ENCODE measurements at places on chromosomes 6 and 20.

DNA sequence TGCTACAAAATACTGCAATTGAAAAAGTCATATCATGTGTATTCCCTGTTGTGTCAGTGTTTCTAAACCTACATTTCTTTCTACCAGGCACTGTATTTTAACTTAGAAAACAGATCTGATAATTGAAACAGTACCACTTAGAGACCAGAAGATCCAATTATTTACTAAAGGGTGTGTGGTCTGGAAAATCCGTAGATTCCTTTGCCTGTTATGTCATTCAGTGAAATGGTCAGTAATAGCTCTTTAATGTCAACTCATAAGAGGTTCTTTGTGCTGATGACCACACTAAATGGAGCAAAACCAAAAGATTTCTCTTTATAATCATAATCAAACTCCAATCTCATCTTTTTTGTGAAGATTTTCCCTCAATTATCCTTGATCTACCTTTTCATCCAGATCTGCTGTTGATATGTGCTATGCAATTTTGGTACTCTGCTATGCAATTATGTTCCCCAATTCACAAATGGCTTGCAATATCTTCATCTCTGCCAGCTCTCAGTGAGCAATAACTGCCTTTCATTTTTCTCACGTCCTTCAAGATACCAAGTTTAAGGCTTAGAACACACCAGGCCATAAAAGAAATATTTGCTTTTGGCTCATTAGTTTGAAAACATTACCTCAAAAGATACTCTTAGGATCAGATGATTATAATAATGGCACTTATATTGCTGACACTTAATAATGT lies 165.5 kb downstream of the MOXD1 start:
- no peak for DNase-seq

GRCh38 chr6:133410638-133411435 lies 169.7 kb downstream of the EYA4 start:
- no peak for DNase-seq

GRCh38 chr6:119156757-119157505 lies 78.5 kb upstream of the FAM184A start:
- no peak for DNase-seq

- peak; percentile 88 for DNase-seq
Observed at GRCh38 chr6:134077301-134077700, 24.9 kb upstream of the SLC2A12 start.

GRCh38 chr6:30071081-30071818 lies 4.3 kb downstream of the PPP1R11 start:
- no peak for DNase-seq

GRCh38 chr6:120700001-120700400 lies 634.3 kb downstream of the TBC1D32 start:
- DNase-seq = no peak

DNA sequence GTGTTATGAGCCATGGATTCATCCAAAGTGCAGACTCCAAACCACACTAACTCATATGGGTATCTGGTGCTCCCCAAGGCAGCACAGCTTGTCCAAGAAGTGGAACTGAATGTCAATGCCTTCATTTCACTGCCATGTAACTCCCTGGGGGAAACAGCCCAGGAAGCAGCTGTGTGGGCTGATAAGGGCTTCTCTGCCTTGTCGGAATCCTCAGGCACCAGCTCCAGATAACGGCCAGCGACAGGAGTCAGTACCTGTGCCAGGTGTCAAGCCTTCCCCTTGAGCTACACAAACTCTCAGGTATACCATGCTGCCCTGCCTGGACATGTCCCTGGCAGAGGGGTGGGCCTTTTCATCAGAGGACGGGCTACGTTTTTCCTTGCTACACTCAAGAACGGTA lies 751.9 kb upstream of the CHD6 start:
- DNase-seq = no peak

GRCh38 chr6:139337830-139338229 lies 36.6 kb downstream of the CITED2 start:
- no peak for DNase-seq

- no peak for DNase-seq
Observed at GRCh38 chr6:106213660-106214289, 111.8 kb downstream of the ATG5 start.

- no peak for DNase-seq
Observed at GRCh38 chr6:129350278-129350677, 359.7 kb downstream of the ARHGAP18 start.

- DNase-seq = peak; percentile 41
Observed at GRCh38 chr6:118685823-118686449, 34.5 kb upstream of the CEP85L start.

- DNase-seq = no peak
Observed at GRCh38 chr6:30903236-30903635, 4.8 kb upstream of the GTF2H4 start.

GRCh38 chr20:47412083-47412482 lies 55.6 kb upstream of the ZMYND8 start:
- no peak for DNase-seq

GRCh38 chr6:4563156-4563555 lies 213.0 kb upstream of the CDYL start:
- no peak for DNase-seq

DNA sequence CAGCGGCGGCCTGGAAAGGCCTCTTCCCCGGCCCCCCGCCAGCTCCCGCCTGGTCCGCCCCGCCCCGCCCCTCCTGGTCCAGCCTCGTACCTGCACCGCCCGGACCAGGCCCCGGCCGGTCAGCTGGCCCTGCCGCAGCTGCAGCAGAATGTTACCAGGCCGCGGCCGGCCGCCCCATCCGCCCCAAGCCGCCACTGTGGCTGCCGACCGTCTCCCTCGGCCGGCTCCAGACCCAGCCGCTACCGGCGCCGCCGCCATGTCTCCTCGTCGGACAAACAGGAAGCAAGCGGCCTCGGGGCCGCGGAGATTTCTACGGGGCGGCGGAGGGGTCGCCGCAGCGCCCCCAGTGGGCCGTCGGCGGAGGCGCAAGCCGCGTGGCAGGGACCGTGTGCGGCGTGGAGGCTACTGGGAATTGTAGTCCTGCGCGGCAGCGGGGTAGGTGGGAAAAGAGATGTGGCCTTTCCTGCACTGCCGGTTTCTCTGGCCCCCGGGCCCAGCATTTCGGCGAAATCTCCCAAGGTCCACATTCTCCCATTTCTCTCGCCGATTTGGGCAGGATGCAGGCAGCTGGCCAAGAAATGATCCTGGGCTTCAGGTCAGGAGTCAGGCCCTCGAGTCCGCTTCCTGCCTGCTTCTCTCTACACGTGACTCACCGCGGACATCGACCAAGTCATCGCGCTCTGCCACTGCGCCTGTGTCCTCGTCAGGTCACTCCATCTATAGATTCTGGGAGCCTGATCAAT lies at the start of gene TRPC4AP:
Gene TRPC4AP, minus strand, starts transcription at position 284 of the 743 bp plus-strand sequence. Its CDS starts 26 bp downstream, at position 258.
- DNase-seq = peak; percentile 82

GRCh38 chr20:57662456-57663240 lies 42.4 kb upstream of the ZBP1 start:
- DNase-seq = no peak

DNA sequence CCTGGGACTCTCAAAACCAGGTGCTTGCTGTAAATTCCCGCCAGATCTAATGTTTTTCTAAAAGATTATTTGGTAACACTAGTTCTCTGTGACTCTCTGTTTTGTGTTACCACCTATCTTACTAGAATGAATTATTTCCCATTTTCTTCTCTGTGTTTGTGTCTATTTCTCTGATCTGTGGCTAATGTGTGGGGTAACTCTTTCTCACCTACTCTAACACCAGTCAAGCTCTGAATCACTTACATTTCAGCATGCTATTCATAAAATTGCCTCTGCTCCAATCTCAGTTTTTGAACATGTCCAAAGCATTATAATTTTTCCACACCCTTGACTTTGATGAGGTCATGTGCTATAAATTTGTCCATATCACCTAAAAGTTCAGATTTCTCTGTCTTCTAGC lies 23.2 kb upstream of the COL19A1 start:
- no peak for DNase-seq

GRCh38 chr20:1844325-1845162 lies 50.7 kb upstream of the SIRPA start:
- no peak for DNase-seq

- DNase-seq = peak; percentile 89
Observed at GRCh38 chr20:47319517-47320252, 36.8 kb downstream of the ZMYND8 start.

DNA sequence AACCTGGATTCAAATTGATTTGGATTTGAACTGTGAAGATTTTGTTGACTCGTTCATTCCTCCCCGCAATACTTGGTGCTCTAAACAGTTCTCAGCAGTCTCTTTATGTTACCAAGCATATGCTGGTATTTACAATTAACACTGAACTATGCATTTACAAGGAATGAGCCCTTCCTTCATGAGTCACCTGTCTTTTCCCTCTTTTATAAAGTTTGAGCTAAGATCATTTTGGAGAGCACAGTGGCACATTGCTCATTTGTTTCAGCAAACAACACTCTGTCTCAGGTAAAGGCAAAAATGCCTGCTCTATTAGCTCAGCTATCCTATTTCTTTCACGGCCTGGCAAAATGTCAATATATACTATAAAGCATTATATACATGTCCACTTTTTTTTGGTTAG lies 285.4 kb downstream of the PHACTR1 start:
- DNase-seq = no peak

DNA sequence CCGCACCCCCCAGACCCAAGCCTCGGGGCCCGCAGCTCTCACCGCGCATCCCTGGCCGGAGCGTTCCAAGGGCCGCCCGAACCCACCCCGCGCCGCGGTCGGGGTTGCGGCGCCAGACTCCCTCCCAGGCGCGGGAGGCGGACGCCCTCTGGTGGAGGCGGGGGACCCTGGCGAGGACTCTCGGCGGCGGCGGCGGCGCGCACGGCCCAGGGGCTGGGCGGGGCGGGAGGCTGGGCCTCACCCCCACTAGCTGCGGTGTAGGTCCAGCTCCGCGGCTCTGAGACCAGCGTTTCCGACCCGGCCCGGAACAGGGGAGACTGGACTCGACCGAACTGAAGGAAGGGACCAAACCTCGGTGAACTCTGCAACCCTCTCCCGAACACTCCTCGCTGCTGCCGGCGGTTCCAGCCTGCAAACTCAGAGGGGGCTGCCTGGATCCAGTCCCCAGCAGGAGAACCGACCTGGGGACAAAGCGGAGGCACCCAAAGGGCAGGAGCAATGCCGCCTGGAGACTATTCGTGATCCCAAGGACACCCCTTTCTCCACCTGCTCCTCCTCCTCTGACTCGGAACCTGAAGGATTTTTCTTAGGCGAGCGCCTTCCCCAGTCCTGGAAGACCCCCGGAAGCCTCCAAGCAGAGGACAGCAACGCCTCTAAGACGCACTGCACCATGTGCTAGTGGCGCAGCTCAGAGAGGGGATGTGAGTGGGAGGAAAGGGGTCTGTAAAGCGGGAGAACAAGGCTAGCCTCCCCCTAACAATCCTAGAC lies 859 bp upstream of the TOMM6 start:
- peak; percentile 46 for DNase-seq

GRCh38 chr20:38452880-38453624 lies 17.9 kb upstream of the SNHG17 start:
- no peak for DNase-seq

DNA sequence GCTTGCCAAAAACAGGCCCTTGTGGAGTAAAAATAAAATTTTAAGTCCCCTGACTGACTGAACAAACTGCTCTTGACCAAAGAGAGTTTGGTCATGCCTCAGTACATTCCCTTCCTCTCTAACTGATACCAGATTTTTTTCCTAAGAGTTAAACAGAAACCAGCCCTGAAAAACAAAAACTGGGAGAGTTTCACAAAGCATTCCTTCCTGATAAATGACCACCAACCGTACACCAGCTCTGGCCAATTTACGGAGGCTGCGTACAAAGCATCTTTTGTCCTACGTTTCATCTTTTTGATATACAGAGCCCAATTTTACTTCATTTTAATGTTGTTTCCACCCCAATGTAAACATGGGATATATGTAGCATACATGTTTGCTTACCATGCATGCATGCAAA lies 477.4 kb upstream of the HTR1E start:
- no peak for DNase-seq

GRCh38 chr6:16498237-16498636 lies 259.9 kb downstream of the GMPR start:
- no peak for DNase-seq

GRCh38 chr6:139643986-139644385 lies 269.5 kb upstream of the CITED2 start:
- DNase-seq = no peak

GRCh38 chr6:125529061-125529460 lies 220.4 kb upstream of the HEY2 start:
- DNase-seq = no peak

DNA sequence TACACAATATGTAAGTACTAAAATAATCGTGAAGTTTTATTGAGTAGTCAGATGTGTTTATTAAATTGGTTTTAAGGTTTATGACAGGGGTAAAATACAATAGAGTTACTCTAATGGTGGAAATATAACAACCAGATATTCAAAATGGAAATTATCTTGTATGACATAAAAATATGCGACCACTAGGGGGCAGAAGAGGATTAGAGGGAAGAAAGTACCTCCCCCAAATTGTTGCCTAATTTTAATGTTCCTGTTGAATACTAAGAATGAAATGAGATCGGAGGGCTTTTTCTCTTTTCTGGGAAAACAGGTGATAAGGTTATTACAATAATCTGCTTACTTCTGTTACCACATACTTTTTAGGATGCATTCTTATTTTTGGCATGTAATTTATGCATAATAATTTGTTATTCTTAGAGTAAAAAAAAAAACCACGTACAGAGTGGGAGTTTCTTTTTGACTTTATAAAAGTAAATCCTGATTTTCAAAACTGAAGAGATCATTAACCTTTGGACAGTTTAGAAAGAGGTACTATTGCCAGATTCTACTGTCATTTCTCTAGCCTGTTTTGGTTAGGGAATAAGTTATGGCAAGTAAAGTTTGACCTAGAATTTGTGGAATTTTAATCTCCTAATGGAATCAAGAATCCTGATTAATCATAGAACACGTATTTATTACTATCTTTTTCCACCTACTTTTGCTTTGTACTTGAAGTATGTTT lies 159.2 kb downstream of the CD109 start:
- no peak for DNase-seq

DNA sequence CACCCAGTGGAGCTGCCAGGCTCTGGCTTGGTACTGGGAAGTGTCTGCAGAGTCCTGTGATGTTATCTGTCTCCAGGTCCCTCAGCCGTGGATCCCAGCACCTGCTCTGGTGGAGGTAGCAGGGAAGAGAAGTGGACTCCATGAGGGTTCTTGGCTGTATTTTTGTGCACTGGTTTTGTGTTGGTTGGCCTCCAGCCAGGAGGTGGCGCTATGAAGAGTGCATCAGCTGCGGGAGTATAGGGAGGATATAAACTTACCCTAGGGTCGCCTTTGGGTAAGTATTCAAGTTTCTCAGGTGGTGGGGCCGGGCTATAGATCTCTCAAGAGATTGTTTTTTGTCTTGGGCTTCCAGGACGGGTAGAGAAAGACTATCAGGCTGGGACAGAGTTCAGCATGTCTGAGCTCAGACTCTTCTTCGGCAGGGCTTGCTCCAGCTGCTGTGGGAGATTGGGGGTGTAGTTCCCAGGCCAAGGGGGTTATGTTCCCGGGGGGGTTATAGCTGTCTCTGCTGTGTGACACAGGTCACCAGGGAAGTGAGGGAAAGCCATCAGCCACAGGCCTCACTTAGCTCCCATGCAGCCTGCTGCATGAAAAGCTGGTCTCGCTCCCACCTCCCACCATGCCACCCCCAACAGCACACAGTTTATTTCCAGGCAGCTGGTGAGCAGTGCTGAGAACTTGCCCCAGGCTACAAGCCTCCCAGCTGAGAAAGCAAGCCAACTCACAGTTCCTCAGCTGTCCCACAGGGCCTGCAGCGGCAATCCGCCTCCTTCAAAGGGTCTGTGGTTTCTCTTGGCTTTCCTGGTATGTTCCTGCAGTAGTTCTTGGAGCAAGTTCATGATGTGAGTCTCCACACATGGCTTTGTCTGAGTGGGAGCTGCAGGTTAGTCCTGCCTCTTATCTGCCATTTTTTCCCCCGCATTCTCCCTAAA lies 115.7 kb downstream of the AIG1 start:
- DNase-seq = no peak
